ENCODE measurements at places on chromosomes 13 and 19.

DNA sequence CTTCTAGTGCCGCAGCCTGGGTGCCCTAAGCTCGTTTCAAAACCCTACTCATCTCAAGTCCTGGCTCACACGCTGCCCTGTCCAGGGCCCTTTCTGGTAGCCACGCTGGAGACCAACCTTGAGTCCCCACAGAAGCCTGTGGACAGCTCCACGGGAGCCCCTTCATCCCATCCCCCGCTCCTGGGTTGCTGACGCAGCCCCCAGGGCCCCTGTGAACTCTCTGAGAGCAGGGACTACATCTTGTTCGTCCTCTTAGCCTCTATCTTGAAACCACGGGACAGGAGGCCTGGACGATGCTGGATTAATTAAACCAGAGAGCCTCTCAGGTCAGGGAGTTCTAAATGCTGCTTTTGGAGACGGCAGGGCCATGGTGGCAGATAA, 7.4 kb downstream of the MLLT1 start:
- DNase-seq, result no peak

DNA sequence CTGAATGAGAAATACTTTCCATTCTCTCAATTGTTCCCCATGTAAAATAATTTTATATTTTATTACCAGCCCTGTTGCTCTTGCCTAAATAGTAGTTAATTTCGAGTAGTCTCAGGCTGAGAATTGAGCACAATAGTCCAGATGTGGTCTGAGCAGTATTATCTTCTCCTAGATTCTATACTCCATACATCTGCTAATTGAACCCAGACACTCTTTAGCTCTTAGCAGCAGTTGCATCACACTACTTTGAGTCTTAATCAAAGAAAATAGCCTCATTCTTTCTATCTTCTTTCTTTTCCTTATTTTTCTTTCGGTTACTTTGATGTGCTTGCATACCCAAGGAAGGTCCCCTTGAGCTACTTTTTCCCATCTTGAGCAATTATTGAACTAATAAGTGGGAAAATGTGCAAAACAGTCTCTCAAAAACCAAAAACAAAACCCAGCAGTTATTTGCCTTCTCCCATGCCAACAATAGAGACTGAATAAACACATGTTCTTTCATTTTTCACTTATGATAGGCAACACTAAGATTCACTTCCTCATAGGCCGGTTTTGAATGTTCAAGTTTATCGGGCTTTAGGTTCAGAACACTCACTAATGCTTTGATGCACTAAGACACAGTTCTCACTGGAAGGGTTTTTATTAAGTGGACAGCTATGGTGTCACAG, 204.5 kb downstream of the POU4F1 start:
- no peak for DNase-seq

DNA sequence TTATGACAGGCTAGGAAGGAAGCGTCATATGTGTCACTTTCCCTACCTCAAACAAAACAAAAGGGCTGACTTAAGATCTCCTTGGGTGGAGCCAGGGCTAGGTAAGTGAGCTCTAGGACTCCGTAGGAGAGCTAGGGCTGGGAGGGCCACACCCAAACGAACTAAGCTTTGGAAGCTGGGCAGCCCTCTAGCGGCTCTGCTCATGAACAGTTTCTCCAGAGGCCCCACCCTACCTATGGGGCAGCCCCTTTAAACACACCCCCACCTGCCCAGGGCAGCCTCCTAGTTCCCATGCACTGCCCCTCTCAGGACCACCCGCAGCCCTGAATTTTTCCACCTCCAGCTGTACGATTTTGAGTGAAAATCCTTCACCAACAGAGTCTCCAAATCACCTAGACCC, 3.5 kb downstream of the PEG3 start:
- DNase-seq, result no peak

DNA sequence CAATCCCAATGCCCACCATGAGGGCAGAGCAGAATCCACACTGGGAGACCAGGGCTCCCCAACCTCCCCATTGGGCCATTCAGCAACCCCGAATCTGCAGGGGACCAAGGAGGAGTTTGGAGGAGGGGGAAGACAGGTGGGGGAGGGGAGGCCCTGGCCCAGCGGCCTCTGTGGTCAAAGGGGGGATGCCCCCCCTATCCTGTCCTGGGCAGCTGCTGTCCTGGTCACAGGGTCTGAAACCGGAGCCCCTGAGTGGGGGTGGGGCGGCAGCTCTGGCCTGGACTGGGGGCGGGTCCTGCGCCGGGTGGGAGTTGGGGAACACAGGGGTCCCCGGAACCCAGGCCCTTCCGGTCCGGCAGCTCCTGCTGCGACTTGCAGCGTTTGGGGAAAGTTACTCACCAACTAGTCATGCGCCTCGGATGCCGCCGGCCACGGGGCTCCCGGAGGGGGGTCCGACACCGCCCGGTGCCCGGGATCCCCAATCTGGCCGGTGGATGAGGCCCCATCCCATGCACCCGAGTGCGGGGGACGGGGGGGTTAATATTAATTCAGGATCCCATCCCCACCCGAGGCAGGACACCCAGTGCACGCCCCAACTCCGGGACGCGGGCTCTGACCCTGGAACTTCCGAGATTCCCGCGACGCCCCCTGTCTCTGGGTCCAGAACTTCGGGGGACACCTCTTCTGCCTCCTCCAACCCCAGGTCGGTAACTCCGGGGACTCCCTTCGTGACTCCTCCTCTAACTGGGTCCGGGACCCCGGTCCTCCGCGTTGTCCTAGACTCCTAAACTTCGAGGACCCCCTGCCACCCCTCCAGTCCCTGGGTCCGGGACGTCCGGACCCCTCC, 872 bp downstream of the HOMER3 start:
- peak; percentile 88 for DNase-seq

- peak; percentile 58 for DNase-seq
These were observed 11.9 kb upstream of the SPATA13 start for GRCh38 chr13:24148414-24149235.

DNA sequence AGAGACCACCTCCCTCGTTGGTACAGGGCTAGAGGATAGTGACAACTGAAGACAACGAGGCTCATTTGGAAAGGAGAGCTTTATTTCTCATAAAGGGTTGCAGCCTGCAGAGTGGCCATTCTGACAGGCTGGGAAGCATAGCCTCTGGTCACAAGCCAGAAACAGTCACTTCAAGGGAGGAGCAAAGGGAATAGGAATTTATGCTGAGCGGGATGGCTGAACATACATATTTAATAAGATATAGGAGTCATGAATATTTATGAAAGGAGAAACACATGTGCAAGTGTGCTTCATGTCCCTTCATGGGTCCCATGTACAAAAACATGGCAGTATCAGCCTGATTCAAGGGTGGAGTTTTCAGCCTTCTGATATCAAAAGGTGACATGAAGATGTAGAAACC, 27.1 kb upstream of the URI1 start:
- no peak for DNase-seq

Measured in H54 (cell line).